Effector CD4-positive, alpha-beta T cell (primary cell): ENCODE measurements at places on chromosomes 5 and 9.

DNA sequence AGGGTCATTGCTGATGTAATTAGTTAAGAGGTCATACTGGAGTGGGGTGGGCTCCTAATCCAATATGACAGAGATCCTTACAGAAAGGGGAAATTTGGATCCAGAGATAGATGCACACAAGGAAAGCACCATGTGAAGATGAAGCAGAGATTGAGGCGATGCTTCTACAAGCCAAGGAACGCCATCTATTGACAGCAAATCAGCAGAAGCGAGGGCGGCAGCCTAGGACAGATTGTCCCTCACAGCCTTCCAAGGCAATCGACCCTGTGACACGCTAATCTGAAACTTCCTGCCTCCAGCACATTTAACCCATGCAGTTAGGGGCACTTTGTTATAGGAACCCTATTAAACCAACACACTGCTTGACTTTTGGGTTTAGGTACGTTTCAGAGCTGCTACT is 285.1 kb upstream of the DAP start:
- no peak for DNase-seq

GRCh38 chr5:57442080-57442839 is 40.4 kb downstream of the ACTBL2 start:
- no peak for DNase-seq

DNA sequence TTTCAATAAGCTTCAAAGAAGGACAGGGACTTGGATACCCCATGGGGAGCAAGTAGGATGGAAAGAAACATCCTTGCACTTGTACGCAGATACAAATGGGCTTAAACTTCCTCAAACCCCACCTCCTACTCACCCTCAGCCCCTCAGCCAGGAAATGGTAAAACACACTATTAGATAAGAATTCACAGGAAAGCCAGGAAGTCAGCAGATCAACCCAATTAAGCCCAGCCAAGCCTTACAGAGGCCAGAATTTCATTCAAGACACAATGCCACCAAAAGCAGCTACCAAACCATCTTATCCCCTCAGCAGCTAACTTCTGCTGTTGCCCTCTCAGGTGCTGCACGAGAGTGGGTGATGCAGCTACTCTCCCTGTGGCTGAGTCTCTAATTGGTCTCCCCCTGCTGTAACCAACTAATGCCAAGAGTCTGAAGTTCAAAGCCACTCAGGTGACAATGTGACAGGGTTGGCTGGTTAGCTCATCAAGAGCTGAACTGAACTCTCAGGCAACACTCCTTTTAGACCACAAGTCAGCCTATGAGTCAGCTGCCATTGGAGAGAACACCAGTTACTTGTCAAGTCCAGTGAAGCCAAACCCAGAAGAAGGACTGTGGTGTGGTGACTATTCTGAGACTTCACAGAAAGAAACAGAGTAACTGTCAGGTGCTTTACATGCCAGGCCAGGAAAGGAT is 201.9 kb downstream of the ZNF608 start:
- no peak for DNase-seq

DNA sequence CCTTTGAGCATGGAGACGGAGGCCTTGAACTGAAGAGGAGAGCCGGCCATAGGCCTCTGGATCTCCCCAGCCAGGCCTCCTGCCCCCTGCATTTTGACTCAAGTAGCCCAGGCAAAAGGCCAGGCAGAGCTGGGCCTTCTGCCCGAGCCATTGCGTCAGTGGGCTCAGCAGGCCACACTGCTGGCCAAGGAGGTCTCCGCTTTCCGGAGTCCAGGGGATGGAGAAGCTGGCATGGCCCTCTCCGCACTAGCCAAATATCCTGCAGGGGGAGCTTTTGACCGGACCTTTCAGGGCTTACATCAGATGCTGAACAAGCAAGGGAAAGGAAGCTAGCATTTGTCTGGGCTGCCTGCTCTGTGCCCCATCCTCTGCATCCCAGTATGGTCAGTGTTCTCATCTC is 386.8 kb downstream of the TRIM36 start:
- no peak for DNase-seq

DNA sequence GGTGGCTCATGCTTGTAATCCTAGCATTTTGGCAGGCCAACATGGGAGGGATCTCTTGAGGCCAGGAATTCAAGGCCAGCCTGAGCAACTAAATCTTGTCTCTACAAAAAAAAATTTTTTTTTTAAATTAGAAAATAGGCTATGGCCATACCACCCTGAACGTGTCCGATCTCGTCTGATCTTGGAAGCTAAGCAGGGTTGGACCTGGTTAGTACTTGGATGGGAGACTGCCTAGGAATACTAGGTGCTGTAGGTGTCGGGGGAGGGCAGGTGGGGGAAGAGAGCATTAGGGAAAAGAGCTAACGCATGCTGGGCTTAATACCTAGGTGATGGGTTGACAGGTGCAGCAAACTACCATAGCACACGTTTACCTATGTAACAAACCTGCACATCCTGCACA is 39.5 kb downstream of the DDX4 start:
- DNase-seq, result no peak

DNA sequence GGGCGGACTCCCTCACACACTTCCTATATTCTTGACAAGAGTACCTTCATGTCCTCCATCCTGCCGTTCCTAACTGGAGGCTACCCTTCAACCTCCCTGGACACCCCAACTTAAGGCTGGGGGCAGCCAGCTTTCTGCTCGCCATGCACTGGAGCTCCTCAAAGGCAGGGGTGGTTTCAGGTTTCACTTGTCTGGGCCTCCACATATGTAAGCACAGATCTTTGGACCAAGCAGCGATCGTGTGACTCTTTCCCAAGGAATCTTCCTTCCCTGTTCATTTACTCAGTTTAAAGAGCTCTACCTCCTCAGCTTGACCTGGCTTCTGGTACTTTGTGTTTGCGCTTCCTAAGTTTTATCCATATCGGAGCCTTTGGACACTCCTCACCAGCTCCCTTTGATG is 34.2 kb upstream of the TRPC7 start:
- DNase-seq, result no peak

GRCh38 chr5:73296772-73297171 is 123.8 kb downstream of the TMEM174 start:
- no peak for DNase-seq

GRCh38 chr5:110346893-110347358 is 379.5 kb downstream of the TMEM232 start:
- DNase-seq, result no peak

DNA sequence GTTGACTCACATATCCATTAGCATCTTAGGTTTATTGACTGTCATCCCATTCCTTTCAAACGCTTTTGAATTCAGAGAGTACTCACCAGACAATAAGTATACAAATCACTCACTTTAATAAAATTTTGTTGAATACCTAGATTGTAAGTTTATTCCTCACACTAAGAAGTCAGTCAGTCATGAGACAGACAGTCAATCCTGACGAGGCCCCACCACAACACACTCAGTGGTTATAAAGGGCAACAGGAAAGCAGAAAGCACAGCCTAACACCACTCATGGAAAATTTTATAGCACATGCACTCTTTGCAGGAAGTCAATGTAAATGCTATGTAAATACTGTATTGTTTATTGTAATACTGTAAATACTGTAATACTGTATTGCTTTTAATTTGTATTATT is 176.3 kb upstream of the PTGER4 start:
- no peak for DNase-seq

GRCh38 chr5:132708645-132709044 is 28.7 kb downstream of the KIF3A start:
- DNase-seq, result no peak

DNA sequence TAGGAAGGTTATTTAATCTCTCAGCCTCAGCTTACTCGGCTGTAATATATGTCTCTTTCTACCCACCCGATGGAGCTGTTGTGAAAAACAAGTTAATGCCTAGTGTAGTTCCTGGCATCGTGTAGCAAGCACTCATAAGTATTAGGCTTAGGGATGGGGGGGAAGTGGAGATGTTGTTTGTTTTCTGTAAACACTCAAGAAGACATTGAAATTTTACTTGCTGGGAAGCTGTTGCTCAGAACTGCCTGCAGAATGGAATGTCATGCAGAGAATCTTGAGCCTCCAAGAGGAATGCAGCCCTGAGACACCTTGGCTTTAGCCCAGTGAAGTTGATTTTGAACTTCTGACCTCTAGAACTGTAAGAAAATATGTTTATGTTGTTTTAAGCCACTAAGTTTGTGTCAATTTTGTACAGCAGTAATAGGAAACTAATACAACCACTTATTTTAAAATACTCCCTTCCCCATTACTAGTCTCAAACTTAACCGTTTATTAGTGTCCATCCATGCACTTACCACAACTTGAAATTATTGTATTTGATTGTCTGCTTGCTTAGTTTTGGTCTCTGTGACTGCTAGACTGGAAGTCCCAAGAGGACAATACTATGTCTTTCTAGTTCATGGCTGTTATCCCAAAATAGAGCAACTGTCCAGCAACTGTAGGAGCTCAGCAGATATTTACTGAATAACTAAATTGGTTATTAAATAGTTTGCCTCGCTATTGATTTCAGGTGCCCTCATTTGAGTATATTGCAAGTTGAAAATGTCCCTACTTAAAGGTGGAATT is 53.8 kb downstream of the MFAP3 start:
- no peak for DNase-seq

GRCh38 chr5:180130876-180131740 is 59.5 kb upstream of the RNF130 start:
- DNase-seq, result no peak

- DNase-seq, result no peak
Observed at GRCh38 chr5:33737697-33738096, 154.1 kb downstream of the ADAMTS12 start.

GRCh38 chr9:6229619-6230018 is 14.0 kb downstream of the IL33 start:
- DNase-seq, result no peak

DNA sequence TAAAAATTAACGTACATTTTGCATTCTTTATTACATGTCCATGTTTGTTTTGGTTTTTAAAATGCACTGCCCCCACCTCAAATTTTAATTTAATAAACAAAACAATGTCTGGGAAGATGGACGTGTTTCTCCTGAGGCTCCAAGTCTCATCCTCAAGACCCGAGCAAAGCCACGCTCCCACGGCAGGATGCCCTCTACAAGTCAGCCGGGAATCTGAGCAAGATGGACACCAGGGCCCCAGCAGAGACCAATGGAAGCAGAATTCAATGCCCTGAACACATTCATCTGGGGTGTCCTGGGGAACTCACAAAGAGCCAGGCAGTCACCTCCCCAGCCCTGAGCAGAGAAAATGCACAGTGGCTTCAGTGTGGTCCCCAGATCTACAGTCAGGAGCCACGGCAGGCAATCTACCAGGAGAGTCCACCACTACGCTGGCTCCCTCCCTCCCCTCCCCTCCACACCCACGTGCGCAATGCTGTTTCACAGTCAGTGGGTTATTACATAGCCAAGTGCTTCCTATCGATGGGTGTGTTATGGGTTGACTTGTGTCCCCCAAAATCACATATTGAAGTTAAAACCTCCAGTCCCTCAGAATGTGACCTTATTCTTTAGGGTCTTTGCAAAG is 129.8 kb downstream of the ROR2 start:
- no peak for DNase-seq

DNA sequence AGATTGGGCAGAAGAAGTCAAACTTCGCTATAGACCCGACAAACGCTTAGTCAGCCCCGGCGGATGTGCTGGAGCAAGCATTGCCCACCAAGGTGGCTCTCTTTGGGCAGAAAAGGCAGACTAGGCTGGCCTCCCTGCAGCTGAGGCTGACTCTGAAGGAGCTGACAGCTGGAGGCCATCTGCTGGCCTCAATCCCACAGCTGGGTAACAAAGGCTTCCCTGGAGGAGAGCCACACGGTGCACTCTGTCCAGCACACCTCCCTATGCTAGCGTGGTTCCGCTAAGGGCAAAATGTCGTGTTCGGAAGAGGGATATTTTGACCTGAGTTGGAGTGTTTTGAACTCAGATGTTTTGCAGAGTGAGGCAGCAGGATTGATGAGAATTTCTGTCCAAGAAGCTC is 103.5 kb upstream of the PTCH1 start:
- DNase-seq, result no peak

DNA sequence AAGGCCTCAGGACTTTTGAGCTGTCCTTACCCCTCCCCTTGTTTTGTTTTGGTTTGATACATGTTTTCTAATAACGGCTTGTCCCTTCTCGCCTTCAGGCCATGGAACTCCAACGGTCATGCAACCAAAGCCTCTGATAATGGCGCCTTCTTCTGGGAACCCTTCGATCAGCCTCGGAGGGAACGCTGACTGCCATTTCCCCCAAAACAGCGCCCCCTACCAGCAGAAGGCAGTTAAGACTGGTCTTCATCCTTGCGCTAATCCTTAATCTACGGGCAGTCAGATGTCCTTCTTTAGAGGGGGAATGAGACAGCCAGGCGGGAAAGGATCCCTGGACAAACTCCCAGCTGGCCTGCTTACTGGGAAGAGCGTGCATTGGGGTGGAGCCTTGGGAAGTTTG is 276.6 kb downstream of the ICE1 start:
- no peak for DNase-seq

- DNase-seq, result no peak
Observed at GRCh38 chr5:109192555-109193281, 217.1 kb downstream of the PJA2 start.
